ENCODE measurements at places on chromosomes 13 and 19.

GRCh38 chr13:31201341-31202031 lies 1.7 kb downstream of the B3GLCT start:
- DNase-seq = no peak

DNA sequence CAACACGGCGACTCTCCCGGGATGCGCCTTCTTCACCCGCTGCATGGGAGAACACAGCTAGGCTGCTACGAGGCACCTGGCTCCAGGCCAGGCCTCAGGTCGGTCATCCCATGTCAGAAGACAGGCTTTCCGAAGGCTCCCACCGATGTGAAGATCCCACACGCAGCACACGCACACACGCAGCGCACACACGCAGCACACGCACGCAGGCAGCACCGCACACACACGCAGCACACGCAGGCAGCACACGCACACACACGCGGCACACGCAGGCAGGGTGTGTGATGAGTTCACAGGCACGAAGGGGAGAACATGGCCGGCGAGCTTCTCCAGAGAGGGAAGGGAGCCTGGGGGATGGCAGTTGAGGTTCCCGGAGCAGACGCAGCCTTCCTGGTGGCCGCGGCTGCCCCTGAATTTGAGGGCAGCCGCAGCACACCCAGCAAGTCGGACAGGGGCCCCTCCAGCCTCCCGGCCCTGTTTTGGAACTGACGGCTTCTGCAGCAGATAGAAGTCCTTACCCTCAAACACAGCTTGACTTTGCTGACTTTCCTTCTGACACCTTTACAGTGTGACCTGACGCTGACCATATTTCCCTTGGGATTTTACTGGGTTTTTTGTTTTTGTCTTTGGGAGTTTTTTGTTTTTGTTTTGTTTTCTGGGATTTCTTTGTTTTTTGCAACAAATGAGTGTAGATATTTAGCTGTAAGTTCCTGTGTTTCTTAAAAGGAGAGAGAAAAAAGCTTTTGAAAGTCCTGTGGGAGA lies 55.9 kb downstream of the RASA3 start:
- DNase-seq = no peak

- peak; percentile 50 for DNase-seq
These were observed 152.1 kb downstream of the KCNRG start for GRCh38 chr13:50167224-50167947.

DNA sequence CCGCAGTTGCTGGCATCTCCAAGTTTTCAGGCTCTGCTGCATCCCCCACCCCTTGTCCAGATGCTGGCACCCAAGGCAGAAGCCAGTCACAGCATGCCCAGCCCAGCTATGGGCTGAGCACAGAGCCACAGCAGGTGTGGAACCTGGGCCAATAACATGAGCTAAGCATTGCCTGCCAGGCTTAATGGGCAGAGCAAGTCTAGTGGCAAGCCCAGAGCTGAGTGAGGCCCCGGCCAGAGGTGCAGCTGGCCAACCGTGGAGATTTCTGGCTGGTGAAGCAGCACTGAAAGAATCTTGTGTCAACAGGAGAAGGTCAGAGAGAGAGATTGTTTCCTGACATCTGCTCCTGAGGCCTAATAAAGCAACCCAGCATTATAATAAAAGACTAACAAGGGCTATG lies 111.0 kb downstream of the B3GLCT start:
- no peak for DNase-seq

DNA sequence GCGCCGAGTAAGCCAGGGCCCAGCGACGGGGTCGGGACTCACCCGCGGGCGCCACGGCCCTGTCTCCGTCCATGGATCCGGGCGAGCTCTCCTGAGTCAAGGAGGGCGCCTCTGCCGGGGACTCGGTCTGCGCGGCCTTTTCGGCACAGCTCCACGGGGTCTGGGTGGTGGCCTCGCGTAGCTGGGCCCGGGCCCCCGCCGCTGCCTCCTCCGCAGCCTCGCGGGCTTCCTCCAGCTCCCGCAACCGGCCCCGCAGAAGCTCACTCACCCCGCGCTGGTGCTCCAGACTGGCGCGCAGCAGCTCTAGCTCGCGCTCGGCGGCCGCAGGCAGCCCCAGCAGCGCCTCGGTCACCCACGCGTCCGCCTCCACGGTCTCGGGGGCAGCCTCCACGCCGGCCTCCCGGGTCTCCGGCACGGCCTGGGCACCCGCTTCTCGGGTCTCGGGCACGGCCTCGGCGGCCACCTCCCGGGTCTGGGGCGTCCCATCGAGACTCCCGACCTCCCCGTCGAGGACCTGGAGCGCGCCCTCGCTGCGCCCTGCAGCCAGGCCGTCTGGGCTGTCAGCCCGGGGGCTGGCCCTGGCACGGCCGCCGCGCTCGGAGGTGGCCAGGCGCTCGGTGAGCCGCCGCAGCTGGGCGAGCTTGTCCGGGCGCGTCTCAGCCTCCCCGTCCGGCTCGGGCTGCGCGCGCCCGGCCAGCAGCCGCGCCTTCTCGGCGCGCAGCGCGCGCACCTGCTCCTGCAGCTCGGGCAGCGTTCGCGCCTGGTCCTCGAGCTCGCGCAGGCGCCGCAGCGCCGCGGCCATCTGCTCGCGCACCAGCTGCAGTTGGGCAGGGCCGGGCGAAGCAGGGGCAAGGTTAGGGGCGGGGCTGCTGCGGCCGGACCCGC lies 8.4 kb downstream of the KANK3 start:
- no peak for DNase-seq

DNA sequence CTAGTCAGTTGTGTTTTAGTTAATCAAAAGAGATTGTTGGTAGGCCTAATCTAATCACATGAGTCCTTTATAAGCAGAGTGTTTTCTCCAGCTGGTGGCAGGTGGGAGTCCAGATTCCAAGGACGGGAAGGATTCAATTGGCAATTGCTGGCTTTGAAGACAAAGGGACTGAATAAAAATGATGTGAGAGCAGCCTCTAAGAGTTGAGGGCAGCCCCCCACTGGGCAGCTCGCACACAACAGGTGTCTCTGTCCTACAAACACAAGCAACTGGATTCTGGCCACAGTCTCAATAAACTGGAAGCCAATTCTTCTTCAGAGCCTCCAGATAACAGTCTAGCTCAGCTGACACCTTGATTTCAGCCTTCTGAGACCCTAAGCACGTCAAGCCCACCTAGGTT lies 915.2 kb downstream of the PCDH9 start:
- DNase-seq = no peak

DNA sequence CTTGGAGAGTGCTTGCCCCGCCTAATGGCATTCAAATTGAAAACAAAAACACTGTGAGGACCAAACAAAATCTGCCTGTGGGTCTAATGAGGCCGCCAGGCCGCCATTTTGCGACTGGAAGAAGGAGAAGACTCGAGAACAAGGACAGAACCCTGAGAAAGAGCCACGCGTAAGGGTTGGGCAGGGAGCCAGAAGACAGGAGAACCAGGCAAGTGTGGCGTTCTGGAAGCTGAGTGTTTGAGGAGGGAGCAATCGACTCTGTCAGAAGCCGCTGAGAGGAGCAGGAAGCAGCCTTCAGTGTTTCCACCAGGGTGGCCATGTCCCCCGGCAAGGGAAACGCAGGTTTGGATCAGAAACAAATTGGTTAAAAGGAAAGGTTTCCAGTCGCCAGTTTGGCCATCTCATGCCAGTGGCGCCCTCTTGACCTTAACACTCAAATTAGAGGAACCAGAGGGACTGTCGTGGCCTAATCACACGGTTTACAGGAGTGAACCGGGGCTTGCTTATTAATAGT lies 10.2 kb upstream of the PTOV1 start:
- DNase-seq = no peak

DNA sequence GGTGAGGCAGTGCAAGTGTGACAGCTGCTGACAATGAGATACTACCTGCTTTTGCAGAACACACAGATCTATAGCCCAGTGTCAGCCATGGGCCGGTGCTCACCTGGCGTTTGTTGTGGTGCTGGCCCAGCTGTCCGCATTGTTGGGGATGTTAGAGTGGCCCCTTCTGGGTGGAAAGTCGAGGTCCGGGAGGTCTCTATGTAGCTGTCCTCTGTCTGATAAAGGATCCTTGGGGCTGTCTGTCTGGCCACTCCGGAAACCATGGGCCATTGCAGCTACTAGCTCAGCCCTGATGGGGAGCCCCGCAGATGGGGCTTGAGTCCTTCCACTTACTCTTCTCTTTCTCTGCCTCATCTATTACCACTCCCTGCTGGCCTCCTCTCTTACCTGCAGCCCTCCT lies 181.5 kb upstream of the TSHZ3 start:
- no peak for DNase-seq

GRCh38 chr13:108961542-108962125 lies 332.2 kb downstream of the MYO16 start:
- peak; percentile 67 for DNase-seq

GRCh38 chr13:102935896-102936321 lies 90.1 kb downstream of the ERCC5 start:
- DNase-seq = no peak

DNA sequence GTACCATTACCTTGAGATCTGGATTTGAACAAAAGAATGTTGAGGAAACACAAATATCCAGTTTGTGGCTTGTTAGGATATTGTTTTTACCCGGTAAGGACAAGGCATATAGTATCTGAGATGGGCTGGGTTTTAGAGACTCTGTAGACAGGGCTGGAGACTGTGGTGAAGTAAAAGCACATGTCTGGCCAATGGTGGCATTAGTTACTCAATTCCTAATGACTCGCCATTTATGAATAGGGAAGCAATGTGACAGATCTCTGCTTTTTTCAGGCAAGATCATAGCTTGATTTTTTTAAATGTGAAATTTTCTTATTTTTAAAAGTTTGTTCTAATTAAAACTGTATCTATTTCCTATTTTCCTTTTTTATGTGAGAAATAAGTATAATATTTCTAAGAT lies 371.1 kb upstream of the SPRY2 start:
- DNase-seq = no peak

DNA sequence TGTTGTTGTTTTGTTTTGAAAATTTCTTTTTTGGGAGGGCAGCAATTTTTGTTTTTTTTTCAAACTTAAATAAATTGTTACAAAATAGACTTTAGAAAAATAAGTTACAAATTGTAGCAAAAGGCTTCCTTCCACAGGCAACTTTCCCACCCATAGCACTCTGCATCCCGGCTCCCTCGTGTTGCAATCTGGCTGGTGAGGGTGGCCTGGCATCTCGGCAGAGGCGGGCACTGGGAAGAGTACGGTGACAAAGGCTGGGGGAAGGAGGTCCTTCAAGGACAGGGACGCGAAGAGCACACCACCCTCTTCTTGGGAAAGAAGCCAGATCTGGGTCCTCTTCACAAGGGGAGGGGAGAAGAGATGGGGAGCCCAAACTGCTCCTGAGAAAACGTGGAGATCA lies 379.7 kb downstream of the OLFM4 start:
- no peak for DNase-seq

GRCh38 chr13:75759531-75759930 lies 123.4 kb downstream of the LMO7 start:
- no peak for DNase-seq

GRCh38 chr13:27578121-27579030 lies 42.0 kb downstream of the LNX2 start:
- DNase-seq = no peak

DNA sequence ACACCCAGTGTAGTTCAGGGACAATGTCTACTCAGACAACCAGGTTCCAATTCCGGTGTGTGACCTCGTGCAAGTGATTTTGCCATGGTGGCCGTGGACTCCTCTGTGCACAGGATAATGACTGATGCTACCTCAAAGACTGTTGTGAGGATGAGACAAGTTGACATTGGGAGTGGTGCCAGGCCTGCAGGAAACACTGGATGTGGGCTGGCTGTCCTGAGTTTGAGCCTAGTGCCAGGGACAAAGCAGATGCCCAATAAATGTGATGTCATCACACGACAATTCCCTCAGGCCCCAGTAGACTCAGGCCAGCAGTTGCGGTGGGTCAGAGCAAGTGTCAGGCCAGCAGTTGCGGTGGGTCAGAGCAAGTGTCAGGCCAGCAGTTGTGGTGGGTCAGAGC lies 6.2 kb upstream of the SCN1B start:
- DNase-seq = no peak

GRCh38 chr19:35768082-35768421 lies 7.3 kb upstream of the ARHGAP33 start:
- no peak for DNase-seq

- DNase-seq = no peak
These were observed 190.7 kb downstream of the OXGR1 start for GRCh38 chr13:96803456-96804100.

DNA sequence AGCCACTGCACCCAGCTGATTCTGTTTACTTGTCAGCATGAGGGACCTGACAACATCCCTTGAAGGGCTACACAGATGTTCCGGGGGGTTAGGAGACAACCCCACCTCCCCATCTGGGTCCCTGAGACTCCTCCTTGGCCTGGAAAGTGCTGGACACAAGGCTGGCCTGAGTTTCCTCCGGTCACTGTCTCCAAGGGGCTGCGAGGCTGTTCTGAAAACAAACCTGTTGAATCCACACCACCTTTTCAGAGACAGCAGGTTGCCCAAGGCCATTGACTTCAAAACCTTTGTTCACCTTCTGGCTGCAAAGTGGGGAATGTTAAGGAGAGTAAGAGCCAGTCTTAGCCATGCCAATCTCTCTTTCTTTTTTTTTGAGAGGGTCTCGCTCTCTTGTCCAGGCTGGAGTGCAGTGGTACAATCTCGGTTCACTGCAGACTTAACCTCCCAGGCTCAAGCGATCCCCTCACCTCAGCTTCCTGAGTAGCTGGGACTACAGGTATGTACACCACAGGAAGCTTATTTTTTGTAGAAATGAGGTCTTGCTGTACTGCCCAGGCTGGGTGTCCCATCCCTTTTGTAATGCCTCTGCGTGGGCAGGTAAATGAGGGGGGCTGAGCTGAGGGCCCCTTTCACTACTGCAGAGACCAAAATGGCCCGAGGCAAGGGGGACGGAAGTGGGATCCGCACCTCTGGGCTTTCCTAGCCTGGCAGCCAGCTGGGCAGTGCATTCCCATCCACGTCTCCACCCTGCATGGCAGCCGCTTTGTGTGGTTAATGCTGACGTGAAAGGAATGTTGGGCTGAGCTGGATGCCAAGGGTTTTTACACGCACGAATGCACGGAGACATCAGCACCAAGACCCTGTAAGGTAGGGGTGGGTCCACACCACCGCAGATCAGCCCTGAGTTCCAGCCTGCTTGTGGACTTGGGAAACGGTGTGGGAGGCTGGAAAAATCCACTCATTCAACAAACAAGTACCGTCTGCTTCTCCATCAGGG lies 1.9 kb upstream of the ZNF628 start:
- DNase-seq = no peak

- no peak for DNase-seq
These were observed 235.1 kb upstream of the MIR17HG start for GRCh38 chr13:91112201-91112923.

DNA sequence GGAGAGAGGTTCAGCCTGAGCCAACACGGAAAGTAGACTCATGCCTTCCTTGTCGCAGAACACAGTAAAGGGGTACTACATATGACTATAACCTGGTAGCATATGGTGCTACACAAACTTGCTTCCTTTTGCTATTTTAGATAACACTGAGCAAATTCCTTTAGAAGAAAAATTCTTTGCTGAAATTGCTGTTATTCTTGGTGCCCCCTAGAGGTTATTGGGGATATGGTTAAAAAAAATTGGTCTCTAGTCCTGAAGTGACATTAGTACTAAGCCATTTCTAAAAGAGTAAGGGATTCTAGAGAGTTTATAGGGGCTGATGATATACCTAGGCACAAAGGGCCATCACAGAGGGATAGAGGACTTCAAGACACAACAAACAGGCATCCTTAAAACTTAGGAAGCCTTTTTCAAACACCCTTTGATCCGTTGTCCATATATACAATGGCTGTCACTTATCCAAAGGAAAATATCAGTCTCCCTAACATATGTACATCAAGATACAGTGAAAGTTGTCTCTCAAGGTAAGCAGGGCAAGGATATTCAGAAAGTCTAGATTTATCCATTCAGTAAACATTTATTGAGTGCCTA lies 13.9 kb upstream of the HS6ST3 start:
- no peak for DNase-seq
